ENCODE measurements at places on chromosomes 1 and 21. TPM values are rescaled to one million over a fixed set of nuclear protein-coding genes. Genes with fewer than 3 reads are reported as not detected.

GRCh38 chr1:224592636-224593582, 23.2 kb upstream of the CNIH3 start:
- peak; percentile 34 for DNase-seq

DNA sequence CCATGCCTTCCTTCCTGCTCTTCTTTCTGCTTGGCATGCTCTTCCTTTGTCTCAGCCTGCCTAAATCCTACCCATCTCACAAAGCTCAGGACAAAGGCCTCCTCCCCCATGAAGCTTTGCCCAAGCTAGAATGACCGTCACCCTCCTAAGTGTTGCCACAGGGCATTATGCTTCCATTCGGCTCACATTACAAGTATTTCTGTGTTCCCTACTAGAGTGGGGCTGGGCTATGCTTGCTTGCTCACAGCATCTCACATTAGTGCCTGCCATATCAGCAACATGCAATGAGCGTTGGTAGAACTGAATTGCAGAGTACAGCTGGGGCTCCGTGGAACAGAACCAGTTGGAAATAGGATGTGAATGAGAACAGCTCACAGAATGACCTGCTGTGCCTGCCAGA, 82.8 kb downstream of the CD58 start:
- DNase-seq, result no peak

DNA sequence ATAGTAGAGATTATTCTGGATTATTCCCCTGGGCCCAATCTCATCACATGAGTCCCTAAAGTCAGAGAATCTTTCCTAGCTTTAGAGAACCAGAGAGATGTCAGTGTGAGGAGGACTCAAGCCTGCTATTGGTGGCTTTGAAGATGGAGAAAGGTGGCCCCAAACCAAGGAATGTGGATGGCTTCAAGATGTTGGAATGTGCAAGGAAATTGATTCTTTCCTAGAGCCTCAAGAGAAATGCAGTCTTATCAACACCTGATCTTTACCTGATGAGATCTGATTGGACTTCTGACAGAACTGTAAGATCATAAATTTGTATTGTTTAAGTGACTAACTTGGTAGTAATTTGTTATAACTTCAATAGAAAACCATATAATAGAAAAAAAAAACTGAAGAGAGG, 51.0 kb downstream of the NME7 start:
- no peak for DNase-seq

DNA sequence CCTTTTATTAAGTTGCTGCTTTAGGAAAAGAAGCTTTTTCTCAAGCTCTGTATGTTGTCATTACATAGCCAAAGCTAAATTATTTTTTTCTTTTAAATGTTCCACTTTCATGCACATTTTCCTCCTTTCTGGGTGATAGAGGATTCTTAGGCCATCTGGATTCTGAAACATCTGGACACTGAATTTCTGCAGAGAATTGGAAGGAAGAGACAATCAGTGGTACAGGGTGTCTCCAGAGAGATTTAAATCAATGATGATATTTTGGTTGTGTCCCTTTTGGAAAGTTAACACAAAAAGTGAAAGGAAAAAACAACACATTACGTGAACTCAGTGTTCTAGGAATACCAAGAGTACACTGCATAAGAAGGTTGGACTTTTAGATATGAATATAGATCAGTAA, 211.4 kb upstream of the PKN2 start:
- no peak for DNase-seq

DNA sequence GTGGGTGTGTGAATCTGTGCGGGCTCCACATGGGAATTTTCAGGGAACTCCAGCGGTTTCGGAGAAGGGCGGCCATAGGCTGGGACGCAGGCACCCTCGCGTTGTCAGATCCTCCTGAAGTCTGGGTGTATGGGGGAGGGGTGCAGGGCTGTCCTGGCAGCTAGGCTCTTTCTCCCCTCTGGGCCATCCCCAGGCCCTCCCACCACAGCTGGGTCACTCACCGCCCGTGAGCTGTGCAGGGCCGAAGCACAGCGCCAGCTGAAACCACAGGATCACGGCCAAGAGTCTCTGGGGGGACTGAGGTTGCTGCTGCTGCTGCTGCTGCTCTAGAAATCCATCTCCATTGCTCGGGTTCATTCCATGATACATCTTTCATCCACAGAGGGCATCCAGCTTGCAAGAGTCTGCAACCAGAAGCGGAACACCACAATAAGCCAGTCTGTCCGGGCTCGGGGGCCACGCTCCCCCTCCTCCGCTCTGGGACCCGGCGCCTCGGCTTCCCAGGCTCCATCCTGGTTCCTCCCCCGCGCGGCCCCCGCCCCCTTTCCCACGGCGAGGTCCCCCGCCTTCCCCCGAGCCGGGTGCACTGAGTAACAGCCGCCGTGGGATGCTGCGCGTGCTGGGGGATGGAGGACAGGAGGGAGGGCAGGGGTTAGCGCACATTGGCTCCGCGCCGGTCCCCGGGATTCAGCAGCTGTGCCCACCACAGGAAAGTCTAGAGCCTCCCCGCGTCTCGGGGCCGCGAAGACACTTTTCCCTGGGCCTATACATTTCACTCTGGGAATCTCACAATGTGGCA, 720 bp downstream of the SUSD4 start:
- no peak for DNase-seq

GRCh38 chr1:159918352-159919200, 6.7 kb downstream of the TAGLN2 start:
- no peak for DNase-seq

Gene DNALI1
- 0.72 TPM for total RNA-seq

Gene TEX38
- total RNA-seq, result not detected

Gene COL16A1
- 5.1 TPM for total RNA-seq

Gene PRSS38
- not detected for total RNA-seq

Gene IL19
- not detected for total RNA-seq
